ENCODE measurements at places on chromosomes 5 and 9.

DNA sequence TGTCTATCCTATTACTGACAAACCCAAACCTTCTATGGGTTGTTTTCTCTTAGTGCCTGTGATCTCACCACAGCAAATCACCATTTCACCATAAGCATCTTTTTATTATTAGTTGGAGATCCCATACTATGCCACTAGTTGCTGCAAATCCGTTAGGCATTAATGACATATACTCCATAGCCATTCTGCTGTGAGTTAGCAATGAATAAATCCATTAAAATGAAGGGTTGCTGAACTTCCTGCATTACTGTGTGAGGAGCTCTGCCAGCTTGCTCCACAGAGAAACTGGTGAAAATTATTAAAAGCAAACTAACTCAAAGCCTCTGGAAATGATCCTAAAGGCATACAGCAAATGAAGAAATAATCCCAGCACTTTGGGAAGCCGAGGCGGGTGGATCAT is 102.0 kb downstream of the CFAP95 start:
- no peak for DNase-seq

DNA sequence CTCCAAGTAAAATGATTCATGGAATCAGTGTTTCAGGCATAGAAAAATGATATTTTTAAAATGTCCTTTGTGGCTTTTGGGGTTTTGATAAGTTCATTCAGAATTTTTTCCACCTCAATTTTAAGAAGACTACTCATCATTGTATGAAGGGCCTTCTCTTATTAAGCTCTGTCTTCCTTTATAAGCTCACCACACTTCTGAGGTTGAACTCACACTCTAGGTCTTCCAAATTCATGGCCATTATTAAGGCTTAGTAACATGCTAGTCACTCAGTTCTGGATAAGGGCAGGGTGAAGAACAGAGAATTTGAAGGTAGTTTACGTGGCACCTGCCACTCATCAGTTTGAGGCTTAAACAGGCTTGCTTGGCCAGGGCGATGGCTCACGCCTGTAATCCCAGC is 4.2 kb downstream of the MELK start:
- no peak for DNase-seq

DNA sequence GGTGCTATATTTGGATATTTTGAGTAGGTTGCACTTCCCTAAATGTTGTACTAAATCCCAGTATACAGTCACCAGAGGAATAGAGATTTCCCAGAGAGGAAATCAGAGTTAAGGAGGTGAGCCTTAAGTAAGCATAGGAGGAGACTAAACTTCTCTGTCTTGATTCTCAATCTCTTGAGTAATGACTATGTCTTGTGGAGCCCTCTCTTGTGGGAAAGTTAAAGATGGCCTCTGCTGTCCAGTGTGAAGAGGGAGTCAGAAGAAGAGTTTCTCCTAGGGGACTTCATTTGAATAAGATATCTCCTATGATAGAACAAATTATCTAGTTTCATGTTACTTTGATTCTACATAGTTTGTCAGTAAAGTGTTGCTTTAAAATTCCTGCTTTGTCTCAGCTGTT is 502.5 kb downstream of the PDE4D start:
- no peak for DNase-seq

- no peak for DNase-seq
Measured at GRCh38 chr5:21219251-21219650, 1231.3 kb upstream of the CDH18 start.

DNA sequence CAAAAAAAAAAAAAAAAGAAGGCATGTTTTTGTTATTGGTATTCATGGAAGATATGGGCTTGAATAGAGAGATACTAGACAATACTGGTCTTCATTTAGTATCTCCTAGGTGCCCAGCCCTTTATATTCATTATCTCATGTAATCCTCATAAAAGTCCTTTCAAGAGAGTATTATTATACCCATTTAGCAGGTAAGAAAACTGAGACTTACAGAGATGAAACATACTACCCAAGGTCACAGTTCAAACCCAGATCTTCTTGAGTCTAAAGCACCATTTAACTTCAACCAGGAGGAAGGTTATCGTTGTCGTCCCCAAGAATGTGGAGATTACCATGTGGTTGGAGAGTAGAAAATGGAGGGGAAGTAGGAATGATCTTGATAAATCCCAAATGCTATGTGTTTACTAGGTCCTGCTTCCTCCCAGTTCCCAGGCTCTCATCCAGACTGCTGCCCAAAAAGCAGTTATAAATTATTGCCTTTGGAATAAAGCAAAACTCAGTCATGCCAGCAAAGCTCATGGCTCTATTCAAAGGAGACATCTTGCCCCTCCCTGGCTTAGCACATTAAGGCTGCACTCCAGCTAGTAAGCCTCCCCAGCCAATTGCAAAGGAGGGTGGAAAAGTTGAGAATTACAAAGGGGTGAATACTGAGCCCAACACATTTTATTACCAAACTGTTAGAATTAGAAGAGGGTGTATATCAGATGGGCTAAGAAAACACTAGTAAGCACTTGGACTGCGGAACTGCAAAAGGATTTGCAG is 163.9 kb downstream of the PIK3R1 start:
- DNase-seq = no peak

DNA sequence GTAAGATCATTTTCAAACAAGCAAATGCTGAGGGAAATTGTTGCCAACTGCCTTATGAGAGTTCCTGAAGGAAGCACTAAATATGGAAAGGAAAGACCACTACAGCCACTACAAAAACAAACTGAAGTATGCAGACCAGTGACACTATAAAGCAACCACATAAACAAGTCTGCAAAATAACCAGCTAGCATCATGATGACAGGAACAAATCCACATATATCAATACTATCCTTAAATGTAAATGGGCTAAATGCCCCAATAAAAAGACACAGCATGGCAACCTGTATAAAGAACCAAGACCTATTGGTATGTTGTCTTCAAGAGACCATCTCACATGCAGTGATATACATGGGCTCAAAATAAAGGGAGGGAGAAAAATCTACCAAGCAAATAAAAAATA is 113.2 kb downstream of the DTWD2 start:
- DNase-seq = no peak

- DNase-seq = no peak
Measured at GRCh38 chr5:53429706-53430105, 50.7 kb upstream of the FST start.

DNA sequence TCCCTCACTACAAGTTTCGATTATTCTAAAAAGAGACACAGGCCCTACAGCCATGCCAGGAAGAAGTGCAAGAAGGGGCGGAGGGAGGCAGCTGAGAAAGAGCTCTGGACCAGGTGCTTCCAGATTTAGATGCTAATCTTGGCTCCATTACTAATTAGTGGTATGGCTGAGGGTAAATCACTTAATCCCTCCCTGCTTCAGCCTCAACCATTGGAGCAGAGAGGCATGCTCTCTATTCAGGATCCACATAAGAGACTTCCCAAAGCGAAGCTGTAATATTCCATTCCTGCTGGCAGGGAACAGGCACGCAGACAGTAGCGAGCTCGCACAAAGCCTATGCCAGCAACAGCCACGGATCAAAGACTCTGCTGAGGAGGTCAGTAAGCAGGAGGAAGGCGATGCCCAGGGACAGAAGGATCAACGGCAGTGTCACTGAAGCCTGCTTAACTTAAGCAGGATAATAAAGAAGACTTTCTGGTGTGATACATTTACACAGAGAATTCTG is 24.2 kb downstream of the LIFR start:
- DNase-seq = no peak

- no peak for DNase-seq
Measured at GRCh38 chr9:76697081-76697480, 67.2 kb upstream of the PCA3 start.

DNA sequence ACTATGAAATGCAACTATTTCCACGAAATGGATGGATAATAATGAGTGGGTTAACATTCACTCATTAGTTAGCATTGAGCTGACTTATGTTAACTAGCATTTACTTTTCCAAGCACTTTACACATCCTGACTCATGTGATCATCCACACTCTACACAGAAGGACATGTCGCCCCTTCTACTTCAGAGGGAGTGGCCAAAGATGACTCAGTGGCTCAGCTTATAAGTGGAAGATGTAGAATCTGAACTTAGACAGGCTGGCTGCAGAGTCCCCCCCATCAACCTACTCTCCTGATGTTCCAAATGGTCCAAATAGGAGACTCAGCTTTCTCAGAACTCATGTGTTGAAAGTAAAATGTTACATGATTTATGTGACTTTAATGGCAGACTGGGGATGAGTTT is 146.0 kb downstream of the ADCY2 start:
- no peak for DNase-seq

- DNase-seq = no peak
Measured at GRCh38 chr5:71894091-71894490, 175.0 kb downstream of the CARTPT start.

DNA sequence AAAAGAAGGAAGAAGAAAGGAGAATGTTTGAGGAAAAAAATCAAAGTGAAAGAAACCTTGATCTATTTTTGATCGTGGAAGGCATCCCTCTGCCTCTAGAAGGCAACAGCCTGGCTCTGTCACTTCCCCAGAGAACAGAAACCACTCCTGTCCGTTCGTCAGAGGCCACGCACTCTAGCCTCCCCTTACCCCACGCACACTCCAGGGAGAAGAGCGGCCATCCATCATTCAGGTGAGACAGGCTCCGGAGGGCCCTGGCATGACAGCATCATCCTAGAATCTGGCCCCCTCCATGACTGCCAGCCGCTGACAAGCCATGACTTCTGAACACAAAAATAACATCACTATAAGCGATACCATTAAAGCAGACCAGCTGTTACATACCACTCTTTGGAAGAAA is 135.8 kb downstream of the ROR2 start:
- DNase-seq = no peak

- DNase-seq = no peak
Measured at GRCh38 chr5:116135344-116135743, 50.5 kb downstream of the COMMD10 start.

DNA sequence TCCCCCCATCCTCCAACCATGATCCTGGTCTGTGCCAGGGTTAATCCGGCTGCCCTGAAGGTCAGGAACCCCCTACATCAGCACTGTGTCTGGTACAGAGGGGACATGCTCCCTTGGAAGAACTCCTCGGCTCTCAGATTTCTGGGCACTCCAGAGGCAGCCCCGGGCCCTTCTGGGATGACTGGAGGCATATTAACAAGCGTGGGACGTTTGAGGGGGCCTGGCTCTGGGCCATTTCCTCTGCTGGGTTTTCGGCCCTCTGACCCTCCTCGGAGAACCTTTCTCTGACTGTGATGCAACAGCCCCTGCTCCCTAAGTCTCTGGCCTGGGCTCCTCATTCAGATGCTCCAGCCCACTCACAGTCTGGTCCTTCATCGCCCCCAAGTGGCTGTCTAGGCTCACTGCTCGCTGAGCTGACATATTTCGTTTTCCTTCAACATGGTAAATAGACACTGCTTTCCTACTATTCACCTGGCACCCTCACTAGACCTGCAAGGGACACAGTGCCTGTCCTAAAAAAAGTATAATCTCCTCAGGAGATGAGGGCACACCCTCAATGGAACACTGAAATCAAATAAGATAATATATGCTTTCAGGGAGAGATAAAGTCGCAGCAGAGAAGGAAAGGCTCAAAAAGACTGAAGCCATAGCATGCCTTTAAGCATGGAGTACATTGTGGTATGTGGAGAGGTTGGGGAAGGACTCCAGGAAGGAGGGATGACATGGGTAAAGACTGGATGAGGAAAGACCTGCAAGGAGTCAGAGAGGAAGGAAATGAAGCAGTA is 404.7 kb upstream of the TRPC7 start:
- DNase-seq = no peak

GRCh38 chr9:35628389-35628991 is 10.3 kb upstream of the CD72 start:
- DNase-seq = no peak

DNA sequence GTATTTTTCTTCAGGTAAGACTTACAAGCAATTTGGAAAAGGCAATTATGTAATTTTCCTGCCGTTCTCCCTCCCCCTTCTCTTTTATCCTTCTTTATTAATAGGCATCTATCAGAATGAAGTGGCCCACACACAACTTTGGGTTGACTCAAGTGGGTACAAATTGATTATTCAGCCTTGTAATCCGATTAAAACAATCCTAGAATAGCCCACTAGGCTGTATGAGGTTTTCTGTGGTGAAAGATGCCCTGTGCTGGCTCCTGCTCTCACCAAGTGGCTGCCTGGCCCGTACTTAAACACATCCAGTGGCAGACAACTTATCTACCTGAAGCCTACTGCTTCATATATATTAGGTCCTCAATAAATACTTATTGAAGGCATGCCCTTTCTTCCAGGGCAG is 177.3 kb upstream of the C9orf72 start:
- DNase-seq = no peak

GRCh38 chr5:523441-524222 is 617 bp downstream of the SLC9A3 start:
- DNase-seq = no peak

GRCh38 chr5:177130211-177131018 is 3.2 kb upstream of the NSD1 start:
- DNase-seq = no peak

DNA sequence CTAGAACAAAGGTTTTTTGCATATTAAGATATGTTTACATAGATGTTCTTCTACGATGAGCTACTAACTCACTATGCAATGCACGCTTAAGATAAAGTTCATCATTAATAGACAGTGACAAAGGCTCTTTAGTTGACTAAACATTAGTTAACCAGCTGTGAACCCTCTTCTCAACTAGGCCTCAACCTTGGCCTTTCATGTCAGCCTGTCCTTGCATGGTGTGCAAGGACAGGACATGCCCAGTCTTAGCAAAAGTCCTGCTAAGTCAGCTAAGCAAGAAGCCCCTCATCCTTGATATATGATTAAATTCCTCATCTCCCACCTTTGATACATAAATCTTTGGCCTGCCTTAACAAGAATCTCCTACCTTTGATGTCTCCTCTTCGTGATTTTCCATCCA is 50.9 kb downstream of the PLPP1 start:
- DNase-seq = no peak

DNA sequence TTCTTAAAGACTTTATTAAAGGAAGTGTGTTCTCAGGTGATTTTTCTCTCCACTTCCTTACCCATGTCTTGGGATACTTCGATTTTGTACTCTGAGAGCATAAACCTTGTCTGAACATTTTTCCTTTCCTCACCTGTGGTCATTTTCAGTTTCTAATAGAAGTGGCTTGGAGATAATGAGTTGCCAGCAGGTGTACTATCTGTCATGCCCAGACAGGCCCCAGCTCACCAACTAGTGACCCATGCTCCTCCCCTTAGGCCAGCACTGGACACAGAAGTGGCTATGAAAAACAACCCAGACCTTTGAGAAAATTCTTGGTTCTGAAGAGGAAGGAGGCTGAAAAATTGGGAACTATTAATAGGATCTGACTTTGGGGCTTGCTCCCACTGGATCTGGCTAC is 49.2 kb upstream of the SMIM32 start:
- no peak for DNase-seq

GRCh38 chr5:135980620-135981019 is 25.8 kb upstream of the LECT2 start:
- DNase-seq = no peak

DNA sequence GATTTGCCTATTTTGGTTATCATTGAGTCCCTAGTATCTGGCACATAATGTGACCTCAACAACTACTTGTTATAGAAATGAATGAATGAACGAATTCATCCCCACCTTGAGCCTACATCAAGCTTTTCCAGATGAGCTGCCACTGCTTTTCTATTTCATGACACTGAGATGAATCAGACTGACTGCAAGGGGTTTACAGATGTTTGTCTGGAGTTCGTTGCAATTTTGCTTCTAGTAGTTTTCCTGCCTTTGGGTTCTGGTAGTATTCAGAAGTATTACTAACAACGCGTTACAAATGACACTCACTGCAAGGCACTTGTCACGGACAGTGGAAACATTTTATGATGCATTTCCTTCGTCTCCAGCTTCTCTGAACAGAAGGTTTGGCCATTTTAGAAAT is 222.3 kb downstream of the CD180 start:
- no peak for DNase-seq

GRCh38 chr5:163453705-163454104 is 6.2 kb downstream of the NUDCD2 start:
- no peak for DNase-seq
